Thyroid gland (tissue), 4 donors: ENCODE measurements at places on chromosomes 6 and 20.

- peak; percentile 12 for DNase-seq
These were observed 46.3 kb upstream of the NHSL1 start for GRCh38 chr6:138545621-138545980.

DNA sequence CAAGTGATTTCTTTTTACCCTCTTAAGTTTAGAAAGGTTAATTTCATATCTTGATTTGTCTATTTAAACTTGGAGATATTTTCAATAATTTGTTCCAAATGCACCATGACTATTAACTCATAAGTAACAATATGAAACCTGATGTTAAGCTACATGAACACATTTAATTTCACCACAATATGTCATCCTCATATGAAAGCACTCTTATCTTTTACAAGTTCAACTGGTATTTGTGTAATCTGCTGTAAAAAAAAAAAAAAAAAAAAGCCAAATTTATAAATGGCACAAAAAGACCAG lies 110.4 kb downstream of the HFE start:
- DNase-seq, result no peak

DNA sequence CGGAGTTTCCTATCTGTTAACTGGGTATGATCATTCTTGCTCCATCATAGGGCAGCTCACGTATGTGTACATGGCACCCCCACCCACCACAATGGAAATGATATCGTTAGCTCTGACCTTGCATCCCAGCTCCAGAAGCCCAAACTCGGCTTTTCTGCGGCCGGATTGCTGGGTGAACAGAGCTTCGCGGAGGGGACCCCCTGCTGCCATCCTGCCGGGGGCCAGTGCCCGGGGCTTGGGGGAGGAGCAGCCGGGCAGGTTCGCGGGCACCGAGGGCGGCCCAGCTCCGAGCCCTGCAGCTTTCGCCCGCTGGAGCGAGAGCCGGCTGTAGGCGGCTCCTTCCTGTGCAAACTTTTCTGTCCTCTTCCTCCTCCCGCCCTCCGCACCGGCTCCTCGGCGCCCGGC lies 24.9 kb upstream of the FUCA2 start:
- peak; percentile 50 for DNase-seq

- no peak for DNase-seq
These were observed 1.5 kb downstream of the SERPINB1 start for GRCh38 chr6:2839982-2840748.

DNA sequence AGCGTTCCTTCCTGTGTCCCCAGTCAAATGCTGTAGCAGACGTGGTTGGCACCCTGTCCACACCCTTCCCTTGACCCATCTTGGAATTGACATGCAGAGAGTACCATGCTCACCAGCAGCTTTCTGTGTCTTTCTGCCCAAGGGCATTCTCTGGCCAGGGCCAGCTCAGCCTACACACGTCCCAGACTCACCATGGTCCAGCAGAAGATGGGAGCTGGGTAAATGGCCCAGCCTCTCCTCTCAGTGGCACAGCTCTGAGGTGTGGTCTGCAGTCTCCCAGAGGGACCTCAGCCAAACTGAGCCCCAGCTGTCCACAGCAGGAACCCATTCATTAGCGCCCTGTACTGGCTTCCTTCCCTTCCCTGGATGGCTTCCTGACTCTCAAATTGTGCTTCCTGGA lies 31.1 kb upstream of the BLCAP start:
- DNase-seq, result no peak

GRCh38 chr6:11414176-11414963 lies 123.2 kb upstream of the TMEM170B start:
- DNase-seq, result no peak

- DNase-seq, result no peak
These were observed 94.1 kb downstream of the CD40 start for GRCh38 chr20:46212252-46212651.

DNA sequence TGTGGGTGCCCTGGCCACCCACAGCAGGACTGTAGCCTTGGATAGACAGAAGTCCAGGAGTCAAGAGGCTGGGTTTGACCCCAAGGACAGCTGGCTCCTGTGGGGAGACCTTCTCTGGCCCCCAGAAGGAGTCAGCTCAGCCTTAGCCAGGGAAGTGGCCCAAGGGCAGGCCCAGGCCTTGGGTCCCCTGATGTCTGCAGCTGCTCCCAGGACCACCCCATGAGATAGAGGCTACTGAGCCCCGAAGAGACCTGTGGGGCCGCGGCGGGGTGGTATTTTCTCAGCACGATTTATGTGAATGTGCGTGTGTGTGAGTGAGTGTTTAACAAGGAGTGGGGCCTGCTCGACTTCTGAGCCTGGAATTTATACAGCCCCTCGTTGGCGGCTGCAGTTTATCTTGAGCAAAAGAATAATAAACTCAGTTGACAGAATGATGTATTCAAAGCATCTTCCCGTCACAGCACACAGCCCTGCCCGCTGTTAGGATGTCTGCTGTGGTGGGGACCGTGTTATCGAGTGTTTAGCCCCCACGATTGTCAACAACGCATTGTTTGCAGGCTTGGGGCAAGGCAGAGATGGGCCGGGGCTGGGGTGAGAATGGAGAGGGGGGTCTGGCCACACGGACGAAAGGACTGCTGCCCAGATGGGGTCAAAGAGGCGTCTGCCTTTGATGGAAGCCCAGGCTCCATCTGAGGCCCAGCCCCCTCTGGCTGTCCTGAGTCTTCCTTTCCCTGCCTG lies 163.3 kb downstream of the VEGFA start:
- no peak for DNase-seq

- no peak for DNase-seq
These were observed 151.7 kb downstream of the THBS2 start for GRCh38 chr6:169101981-169102380.

DNA sequence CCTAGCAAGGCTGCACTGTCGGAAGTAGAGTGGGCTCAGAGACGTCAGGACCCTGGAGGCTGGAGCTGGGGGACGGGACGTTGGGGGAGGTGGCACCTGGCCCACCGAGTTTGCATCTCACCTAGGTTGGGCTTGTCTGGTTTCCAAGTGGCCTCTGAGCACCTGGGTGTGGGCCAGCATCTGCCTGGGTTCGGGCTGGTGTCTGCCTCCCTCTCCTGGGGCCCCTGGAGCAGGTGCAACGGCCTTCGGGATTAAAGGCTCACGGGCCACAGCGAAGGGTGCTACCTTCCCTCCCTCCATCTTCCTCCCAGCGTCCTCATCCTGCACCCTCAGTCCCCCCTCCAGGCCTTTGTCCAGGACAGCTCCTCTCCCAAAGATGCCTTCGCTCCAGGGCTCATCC lies 6.0 kb downstream of the HRH3 start:
- no peak for DNase-seq

DNA sequence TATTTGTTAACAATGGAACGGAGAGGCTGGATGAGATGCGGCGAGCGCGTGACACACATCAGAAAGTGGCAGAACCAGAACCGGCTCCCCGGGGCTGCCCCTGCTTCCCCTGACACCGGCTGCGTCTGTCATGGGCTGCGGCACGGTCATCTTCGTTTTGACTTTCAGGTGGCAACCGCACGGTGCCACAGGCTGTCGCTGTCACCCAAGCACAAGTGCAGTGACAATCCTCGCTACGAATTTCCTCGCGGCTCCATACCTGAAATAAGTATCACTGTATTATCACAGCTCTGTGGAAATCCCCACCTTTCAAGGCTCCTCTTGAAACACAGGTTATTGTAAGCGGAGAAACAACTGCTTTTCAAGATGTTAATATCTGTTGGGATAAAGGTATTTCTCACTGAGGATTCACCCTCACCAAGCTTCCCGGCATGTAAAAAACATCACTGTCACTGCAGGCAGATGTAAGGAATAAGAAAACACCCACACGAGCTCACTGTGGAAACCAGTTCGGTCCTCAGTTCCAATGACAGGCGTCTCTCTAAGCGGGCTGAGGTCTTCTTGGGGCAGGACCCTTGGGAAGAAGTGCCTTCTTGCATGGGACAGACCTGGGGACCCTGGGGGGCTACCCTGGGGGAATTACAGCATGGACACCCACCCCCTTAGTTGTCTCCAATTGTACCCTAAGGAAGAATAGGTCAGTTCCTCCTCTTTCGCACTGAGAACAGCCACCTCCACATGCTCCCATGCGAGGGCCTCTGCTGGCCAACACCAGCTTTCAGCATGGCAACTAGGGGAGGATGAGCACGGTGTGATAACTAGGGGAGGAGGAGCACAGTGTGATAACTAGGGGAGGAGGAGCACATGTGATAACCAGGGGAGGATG lies 86.3 kb downstream of the DACT2 start:
- DNase-seq, result no peak

DNA sequence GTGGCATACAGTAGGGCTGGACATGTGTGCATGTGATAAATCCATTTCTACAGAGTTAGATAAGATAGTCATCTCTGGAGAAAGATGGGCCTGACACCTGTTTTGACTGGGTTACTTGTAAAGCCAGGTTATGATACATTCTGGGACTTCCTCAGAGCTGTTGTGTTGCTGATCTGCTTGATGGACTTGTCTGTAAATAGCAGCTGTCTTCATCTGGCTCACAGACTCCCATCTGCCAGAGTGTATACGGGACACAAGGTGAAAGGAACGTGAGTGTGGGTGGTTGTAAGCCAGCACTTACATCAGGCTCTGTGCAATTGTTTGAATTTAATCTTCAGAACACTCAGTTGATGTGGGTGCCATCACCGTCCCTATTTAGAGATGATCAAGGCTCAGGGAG lies 49.8 kb downstream of the ZDHHC14 start:
- no peak for DNase-seq
